PC-3 (cell line): ENCODE measurements at places on chromosomes 7 and 10. TPM values are rescaled to one million over a fixed set of nuclear protein-coding genes. Genes with fewer than 3 reads are reported as not detected.

TRIL gene
- total RNA-seq: 0.12 and 0.29 TPM in 2 replicates

DNA sequence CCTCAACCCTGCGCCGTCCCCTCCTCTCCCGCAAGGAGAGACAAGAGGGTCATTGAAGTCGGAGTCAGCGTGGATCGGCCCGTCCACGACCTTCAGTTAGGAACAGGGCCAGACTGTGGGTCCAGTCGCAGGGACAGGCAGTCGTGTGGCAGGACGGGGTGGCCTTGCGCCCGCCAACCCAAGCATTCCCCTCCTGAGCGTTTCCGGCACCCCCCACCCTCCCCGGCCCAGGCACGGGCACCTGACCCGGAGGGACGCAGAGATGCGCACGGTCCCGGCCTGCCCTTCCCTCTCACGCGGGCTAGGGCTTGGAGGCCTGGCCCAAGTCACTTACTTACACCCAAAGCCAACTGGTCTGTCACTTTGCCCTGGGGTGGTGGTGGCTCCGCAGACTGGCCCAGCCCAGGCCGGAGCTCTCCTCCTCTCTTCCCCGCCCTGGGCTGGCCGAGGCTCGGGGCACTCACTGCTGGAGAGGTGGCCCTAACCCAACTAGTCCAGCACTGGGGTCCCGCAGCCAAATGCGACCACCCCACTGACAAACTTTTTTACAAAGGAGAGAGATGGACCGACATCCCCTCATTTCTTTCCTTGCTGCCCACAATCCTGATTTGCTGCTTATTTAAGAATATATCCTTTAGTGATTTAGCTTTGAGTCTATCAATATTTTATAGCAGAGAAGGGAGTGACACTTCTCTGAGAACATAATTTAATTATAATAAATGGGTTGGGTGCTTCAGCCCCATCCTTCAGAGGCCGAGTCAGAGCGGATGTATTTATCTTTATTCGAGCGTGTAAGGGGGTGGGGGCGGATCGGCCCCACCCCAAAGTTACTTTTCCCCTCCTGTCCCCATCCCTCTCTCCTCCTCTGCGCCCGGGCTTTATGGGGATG lies 1.2 kb upstream of the UNCX start:
- no peak for DNase-seq
- no peak overlapping the region for H3K27ac ChIP-seq
- H3K27me3 ChIP-seq: peaks cover 76% of the 10 kb centered on the region
- H3K4me1 ChIP-seq: no peaks in the 10 kb centered on the region
- H3K36me3 ChIP-seq: no peaks in the 10 kb centered on the region
- no peak overlapping the region for H3K4me3 ChIP-seq

DNA sequence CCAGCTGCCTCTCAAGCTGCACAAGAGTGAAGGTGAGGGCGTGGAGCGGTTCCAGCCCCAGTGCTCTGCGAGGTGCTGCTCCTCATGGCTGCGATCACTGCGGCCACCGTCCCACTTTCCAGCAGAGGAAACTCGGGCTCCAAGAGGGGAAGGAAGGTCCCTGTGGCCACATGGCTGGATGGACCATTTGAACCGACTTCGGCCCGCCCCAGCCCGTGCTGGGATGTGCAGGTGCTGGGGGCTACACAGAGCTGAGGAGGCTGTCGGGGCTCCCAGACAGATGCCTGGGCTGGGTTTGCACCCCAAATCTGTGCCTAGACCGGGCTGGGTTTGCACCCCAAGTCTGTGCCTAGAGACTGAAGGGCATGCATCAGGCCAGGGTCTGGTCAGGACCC lies 186.6 kb downstream of the DNAJB6 start:
- DNase-seq: no peak

GRCh38 chr10:91347529-91347928 lies 62.6 kb upstream of the HECTD2 start:
- no peak for DNase-seq
- H3K4me3 ChIP-seq: no peak overlapping the region
- H3K4me1 ChIP-seq: 0 out of 2 replicates have a peak, but pooled peaks cover 7% of the 10 kb centered on the region
- no peaks in the 10 kb centered on the region for H3K27me3 ChIP-seq
- H3K27ac ChIP-seq: no peak overlapping the region

PLEKHS1 gene
- not detected in 2 replicates for total RNA-seq

DNA sequence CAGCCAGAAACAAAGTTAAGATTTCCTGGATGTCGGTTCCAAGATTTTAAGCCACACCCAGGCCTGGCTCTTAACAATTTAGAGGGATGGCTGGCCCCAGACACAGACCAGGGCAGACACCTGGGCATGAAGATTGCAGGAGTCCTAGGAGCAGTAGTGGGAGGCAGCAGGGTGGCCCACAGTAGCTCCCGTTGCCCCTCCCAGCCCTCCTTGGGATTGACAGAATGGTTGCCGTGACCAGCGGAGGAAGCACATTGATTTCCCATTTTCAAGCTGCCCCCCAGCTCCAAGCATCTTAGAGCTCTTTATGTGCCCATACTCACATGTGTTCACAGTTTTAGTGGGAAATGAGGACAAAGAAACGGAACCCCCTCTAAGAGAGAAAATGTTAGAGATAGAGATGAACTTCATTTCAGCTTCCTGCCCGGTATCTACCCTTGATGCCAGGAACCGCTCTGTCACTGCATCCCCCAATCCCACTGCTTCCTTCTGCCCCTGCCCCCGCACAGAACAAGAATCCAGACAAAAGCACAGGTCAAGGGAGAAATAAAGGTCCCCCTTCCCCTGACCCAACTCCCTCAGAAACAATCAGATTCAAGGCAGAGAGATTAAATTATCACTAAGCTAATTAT lies 101.1 kb downstream of the PLXNA4 start:
- no peak overlapping the region for H3K27ac ChIP-seq
- no peak overlapping the region for H3K4me3 ChIP-seq
- peaks cover 27% of the 10 kb centered on the region for H3K4me1 ChIP-seq
- H3K36me3 ChIP-seq: no peaks in the 10 kb centered on the region

GRCh38 chr10:6056411-6057135 lies 5.6 kb downstream of the IL2RA start:
- H3K4me1 ChIP-seq: peaks cover 6% of the 10 kb centered on the region; the same call in 1 of the 2 replicates
- H3K36me3 ChIP-seq: no peaks in the 10 kb centered on the region
- no peak overlapping the region for H3K27ac ChIP-seq
- H3K27me3 ChIP-seq: no peaks in the 10 kb centered on the region
- DNase-seq: no peak

- no peak for DNase-seq
- no peak overlapping the region for H3K27ac ChIP-seq
- H3K27me3 ChIP-seq: no peaks in the 10 kb centered on the region
- H3K4me1 ChIP-seq: peaks cover 5% of the 10 kb centered on the region; the same call in 1 of the 2 replicates
Measured at GRCh38 chr10:113103131-113103840, 153.2 kb downstream of the TCF7L2 start.

NSUN5 gene
- total RNA-seq: 36.0 and 51.6 TPM in 2 replicates

GRCh38 chr10:13698217-13698616 lies 111.5 kb downstream of the PRPF18 start:
- H3K27ac ChIP-seq: no peak overlapping the region
- no peaks in the 10 kb centered on the region for H3K36me3 ChIP-seq
- H3K4me1 ChIP-seq: no peaks in the 10 kb centered on the region
- H3K27me3 ChIP-seq: no peaks in the 10 kb centered on the region
- no peak overlapping the region for H3K4me3 ChIP-seq

- H3K4me1 ChIP-seq: peaks cover 41% of the 10 kb centered on the region
- no peaks in the 10 kb centered on the region for H3K27me3 ChIP-seq
- peak overlapping the region; percentile 77 for H3K27ac ChIP-seq
- DNase-seq: peak; percentile 65
- no peak overlapping the region for H3K4me3 ChIP-seq
Measured at GRCh38 chr10:101938305-101939007, 94.9 kb upstream of the KCNIP2 start.

ADO gene
- total RNA-seq: 107 and 129 TPM in 2 replicates

H2BK1 gene
- total RNA-seq: not detected in 2 replicates
